ENCODE measurements at places on chromosomes 3 and 15.

GRCh38 chr3:36455406-36455805, 75.1 kb downstream of the STAC start:
- DNase-seq, result no peak

GRCh38 chr3:48267782-48268181, 26.9 kb downstream of the ZNF589 start:
- DNase-seq, result no peak

GRCh38 chr15:73239564-73240215, 129.1 kb downstream of the HCN4 start:
- no peak for DNase-seq

GRCh38 chr3:15319575-15319974, 12.8 kb downstream of the SH3BP5 start:
- DNase-seq, result no peak

DNA sequence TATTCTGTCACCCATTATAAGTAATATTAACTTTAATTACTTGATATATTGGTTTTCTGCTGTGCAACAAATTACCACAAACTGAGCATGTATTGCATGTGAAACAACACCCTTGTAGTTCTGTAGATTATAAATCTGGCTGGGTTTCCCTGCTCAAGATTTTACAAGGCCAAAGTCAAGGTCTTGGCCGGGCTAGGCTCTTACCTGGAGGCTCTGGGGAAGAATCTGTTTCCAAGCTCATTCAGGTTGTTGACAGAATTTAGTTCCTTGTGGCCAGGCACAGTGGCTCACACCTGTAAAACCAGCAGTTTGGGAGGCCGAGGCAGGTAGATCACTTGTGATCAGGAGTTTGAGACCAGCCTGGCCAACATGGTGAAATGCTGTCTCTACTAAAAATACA, 16.3 kb downstream of the TIMMDC1 start:
- DNase-seq, result no peak

- no peak for DNase-seq
Measured at GRCh38 chr3:152193673-152194267, 75.0 kb upstream of the MBNL1 start.

GRCh38 chr15:85694091-85694490, 100.6 kb downstream of the KLHL25 start:
- no peak for DNase-seq

GRCh38 chr3:29178809-29179793, 101.8 kb upstream of the RBMS3 start:
- DNase-seq, result no peak

DNA sequence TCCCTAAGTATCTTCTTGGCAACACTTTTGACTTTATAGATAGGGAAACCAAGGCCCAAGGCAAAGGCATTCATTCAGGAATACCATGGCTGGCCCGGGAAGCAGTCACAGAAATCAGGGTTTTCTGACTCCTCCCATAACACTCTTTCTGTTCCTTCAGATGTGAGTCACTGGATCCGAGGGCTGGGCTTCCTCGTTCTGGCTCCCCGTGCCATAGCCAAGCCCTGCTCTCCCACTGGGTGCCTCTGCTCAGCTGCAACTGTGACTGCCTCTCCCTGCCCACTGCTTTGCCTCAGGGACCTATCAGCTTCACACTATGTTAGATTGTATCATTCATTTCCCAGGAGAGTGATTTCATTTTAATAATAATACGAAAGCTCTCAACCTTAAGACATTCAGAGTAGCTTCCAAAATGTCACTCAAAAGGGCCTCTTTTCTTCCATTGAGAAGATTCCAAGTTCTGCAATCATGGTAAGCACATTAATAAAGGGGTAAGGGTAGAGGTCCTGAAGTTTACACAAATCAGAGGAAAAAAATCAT, 50.2 kb downstream of the GABRB3 start:
- no peak for DNase-seq

- DNase-seq, result no peak
Measured at GRCh38 chr3:190024912-190025311, 95.8 kb downstream of the P3H2 start.

- no peak for DNase-seq
Measured at GRCh38 chr3:127222163-127222562, 29.2 kb downstream of the PRR23E start.

DNA sequence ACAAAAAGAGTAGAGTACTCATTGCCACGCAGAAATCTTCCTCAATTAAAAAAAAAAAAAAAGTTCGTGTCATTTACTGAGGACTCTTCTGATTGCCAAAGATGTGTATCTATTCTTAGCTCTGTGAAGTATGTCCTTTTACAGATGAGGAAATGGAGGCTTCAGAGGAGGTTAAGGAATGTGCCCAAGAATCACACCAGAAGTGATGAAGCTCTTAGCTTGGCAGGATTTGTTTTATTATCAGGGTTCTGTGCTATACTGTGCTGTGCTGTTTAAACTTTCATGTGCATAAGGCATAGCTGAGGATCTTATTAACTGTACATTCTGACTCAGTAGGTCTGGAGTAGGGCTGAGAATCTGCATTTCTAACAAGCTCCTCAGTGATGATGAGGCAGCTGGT, 665.2 kb upstream of the ADAMTS9 start:
- no peak for DNase-seq

DNA sequence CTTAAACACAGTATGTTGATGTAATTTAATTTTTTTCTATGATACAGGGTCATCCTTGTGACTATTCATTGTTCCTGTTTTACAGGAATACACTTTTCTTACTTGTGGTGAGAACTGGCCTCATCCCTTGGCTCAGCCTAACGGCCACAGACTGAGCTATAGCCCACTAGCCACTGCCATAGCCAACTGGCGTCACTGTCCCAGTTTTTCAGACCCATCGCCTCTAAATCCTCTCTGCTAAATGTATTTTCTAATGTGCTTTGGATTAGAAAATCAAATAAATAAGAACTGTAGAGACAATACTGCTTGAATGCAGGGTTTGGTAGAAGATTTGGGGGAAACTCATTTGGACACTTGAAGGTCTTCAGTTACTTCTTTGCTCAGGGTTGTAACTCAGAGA, 113.1 kb downstream of the TIGIT start:
- no peak for DNase-seq

- DNase-seq, result no peak
Measured at GRCh38 chr15:31296646-31297574, 29.7 kb upstream of the KLF13 start.

- DNase-seq, result no peak
Measured at GRCh38 chr3:194481525-194482195, 5.1 kb downstream of the ATP13A3 start.

- DNase-seq, result peak; percentile 89
Measured at GRCh38 chr3:8445861-8446260, 55.8 kb upstream of the LMCD1 start.
